Urothelium cell line (cell line): ENCODE measurements at places on chromosomes 2 and 18.
A peak's percentile ranks its signal among the peaks of the same experiment; 100 is the strongest.

GRCh38 chr2:232369126-232369951, 9.2 kb upstream of the ALPP start:
- DNase-seq, result no peak

- peak; percentile 62 for DNase-seq
These were observed 459.9 kb upstream of the CELF4 start for GRCh38 chr18:38025433-38026038.

GRCh38 chr18:73684647-73685046, 463.0 kb downstream of the FBXO15 start:
- DNase-seq, result no peak

GRCh38 chr2:166653185-166653813, 159.2 kb upstream of the SCN7A start:
- no peak for DNase-seq

- no peak for DNase-seq
These were observed 4.9 kb upstream of the GPC1 start for GRCh38 chr2:240430595-240430994.

DNA sequence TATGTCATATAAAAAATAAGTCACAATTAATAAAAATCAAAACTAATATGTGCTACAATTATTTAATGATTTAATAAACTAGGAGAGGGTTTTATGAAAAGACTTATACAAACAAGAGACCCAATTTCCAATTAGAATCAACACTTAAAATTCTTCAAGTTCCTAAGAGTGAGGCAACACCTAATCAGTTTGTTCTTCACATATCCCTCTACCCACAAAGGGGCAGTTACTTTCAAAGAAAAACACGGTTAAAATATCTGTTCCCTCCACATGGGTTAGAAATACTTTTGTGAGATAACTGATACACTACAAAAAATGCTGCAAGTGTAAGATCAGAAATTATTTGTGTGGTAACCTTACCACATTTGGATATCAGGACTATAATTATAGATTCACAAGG, 357.0 kb downstream of the ERBB4 start:
- no peak for DNase-seq

DNA sequence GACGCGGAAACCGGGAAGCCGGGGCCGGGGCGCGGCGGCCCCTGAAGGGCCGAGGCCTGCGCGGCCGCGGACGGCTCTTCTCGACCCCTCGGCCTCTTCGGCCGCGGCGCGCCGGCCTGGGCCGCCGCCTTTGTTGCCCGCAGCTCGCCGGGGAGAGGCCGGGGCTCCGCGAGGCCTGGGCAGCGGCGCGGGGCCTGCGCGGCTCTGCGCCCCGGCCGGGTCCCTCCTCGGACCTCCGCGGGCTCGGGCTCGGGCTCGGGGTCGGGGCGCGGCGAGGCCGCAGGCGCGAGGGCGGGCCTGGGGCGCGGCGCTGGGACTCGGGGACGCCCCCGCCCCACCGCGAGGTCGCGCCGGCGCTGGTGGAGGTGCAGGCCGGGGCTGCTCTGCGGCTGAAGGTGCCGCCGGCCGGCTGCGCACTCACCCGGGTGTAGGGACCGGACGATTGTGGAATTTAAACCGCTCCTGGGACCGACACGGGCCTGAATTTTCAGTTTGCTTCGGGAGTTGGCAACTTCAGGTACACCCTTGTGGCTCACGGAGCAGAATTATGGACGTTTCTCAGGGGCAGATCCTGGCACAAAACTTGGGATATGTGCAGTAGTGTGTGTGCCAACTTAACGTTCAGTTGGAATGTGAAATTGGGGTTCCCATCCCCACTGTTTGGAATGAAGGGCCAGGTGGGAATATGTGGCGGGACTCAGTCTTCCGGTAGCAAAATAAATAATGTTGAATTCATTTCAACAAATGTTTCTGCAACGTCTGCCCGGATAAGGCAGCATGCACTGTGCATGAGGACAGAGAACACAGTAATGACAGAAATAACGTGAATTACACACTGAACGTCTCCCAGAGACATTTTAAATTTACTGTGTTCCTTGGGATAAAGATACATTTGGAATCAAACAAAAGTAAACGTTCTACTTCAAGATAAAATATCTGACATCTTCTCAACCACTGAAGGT, 787 bp downstream of the SOCS6 start:
- peak; percentile 50 for DNase-seq

- no peak for DNase-seq
These were observed 27.5 kb upstream of the ALPP start for GRCh38 chr2:232350804-232351685.

DNA sequence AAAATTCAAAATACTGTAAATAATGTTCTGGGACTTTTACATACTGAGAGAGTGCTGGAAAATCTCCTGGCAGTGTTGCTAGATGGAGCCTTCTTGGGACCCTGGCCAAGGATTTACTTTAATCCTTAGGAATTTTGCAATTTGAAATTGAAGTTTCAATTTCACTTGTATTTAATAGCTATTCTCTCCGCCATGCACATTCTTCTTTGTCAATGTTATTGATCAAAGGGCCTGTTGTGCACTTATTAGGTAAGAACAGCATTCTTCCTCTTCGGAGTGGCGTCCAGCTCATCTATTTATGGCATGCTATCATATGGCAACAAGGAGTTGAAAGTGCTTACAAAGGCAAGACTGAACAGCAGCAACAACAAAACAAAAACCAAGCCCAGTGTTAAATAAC, 40.1 kb upstream of the SOS1 start:
- DNase-seq, result no peak

- no peak for DNase-seq
These were observed 3.6 kb upstream of the DTYMK start for GRCh38 chr2:241690202-241690717.

DNA sequence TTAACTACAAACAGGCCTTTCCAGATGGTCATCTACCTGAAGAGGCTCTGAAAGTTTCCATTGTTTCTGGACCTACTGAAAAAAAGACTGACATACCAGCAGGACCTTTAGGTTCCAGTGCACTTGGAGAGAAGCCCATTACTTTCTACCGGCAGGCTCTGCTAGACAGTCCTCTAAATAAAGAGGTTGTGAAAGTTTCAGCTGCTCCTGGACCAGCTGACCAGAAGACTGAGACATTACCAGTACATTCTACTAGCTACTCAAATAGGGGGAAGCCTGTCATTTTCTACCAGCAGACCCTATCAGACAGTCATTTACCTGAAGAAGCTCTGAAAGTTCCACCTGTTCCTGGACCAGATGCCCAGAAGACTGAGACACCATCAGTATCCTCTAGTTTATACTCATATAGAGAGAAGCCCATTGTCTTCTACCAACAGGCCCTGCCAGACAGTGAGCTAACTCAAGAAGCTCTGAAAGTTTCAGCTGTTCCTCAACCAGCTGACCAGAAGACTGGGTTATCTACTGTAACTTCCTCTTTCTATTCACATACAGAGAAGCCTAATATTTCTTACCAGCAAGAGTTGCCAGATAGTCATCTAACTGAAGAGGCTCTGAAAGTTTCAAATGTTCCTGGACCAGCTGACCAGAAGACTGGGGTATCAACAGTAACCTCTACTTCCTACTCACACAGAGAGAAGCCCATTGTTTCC, 65.8 kb downstream of the ALMS1 start:
- DNase-seq, result no peak

DNA sequence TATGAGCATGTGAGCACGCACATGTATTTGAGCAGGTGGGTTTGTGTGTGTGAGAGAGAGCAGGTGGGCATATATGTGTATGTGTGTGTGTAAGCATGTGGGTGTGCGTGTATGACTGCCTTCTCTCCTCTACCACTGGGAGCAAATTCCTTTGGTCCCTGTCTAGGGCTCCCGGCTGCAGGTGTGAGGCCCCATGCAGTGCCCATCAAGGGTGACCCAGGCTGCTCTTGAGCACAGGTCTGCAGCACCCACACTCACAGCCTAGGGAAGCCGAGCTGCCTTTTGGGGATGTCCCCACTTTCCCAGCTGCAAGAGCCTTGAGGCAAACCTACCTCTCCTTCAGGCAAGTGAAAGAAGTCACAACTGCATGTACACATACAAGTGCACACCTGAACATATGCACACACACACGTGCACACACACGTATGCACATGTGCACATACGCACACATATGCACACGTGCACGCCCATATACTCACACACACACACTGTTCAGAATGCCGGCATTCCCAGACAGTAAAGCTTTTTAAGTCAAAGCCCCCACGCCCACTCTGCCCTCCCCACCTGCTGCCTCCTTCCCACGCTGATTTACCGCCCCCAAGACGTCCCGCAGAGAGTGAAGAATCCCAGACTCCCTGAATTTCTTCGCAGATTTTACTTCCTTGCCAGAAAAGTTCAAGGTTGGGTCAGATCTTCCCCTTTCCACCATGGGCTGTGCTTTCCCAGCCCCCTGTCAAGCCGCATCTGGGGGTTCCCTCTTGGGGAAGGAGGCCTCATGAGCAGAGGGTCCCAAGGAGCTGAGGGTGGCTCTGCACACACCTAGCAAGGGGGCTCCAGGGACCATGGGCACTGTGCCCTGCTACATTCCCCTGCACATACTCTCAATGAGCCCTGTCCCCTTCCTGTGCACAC, 170.6 kb downstream of the TWIST2 start:
- DNase-seq, result no peak

DNA sequence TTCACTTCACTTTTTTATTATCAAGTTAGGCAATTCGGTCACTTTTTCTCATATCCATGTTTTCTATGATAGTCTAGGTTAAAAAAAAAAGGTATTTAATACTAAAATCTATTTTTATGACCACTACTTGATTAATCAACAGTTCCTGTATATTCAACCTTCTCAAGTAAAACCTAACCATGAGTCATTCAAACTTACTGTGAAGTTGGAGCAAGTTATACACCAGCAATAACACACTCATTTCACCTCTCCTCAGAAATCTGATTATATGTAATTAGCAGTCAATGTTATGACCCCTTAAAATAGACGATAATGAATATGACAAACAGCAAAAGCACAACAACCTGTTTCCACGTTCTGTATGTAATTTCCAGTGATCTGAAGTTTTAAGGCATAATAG, 35.0 kb upstream of the ADAM17 start:
- no peak for DNase-seq

DNA sequence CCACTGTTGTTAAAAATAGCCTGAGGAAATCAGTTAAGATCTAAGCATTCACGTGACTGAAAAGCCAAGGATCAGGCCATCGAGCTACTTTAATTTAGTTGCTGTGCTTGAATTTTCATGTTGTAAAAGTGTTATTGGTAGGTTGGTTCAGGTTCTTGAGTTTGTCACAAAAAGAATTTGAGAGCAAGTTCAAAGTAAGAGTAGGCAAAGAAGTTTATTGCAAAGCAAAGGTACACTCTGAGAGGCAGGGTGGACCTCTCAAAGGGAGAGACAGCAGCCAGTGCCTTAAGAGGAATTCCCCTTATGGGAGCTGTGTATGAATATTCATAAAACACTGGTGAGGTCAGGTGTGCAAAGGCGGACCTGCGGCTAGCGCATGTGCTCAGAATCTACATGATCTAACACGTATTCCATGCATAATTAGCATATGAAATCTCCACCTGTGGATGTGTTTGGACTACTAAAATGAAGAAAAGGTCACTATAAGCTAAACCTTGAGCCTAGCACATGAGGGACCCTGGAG, 236.5 kb downstream of the NDUFA10 start:
- no peak for DNase-seq

- no peak for DNase-seq
These were observed 59.7 kb upstream of the DNMT3A start for GRCh38 chr2:25401307-25402026.

DNA sequence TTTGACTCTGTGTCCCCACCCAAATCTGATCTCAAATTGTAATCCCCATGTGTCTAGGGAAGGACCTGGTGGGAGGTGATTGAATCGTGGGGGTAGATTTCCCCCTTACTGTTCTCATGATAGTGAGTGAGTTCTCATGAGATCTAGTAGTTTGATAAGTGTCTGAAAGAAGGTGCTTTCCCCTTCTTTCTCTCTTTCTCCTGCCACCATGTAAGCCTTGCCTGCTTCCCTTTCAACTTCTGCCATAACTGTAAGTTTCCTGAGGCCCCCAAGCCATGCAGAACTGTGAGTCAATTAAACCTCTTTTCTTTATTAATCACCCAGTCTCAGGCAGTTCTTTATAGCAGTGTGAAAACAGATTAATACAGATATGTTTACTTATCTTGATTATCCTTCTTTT, 266.5 kb upstream of the GYPC start:
- no peak for DNase-seq

DNA sequence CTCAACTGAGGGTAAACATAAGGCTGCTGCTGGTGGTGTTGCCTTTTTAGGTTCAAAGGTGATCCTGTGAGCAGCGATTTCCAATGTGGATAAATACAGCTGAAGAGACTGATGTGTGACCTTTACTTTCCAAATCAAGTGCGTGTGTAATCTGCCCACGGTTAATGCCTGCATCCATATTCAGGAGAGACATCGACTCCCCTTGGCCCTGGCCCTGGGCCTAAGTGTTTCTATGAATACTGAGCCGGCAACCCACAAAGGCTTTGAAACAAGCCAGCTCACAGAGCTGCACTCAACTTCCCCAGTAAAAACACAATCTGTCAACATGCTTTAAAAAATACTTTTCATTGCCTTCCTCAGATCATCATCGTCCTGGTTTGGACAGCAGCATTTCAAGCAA, 1026.6 kb downstream of the TMEM182 start:
- no peak for DNase-seq

DNA sequence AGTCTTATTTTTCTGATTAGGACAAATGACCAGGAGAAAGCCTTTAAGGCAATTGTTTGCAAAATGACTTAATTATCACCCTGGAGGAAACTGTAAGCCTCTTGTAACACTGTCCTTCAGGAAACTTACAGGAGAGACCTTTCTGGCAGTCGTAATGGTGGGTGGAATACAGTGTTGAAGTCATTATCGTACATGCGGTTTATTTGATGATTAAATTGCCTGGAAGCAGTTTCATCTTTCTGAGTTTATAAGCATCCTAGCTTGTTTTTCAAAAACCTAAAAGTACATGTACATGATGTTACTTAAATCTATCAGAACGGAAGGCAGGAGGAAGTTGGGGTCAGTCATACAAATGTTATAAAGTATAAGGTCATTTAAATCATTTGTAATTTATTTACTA, 86.2 kb upstream of the RAB27B start:
- DNase-seq, result no peak

DNA sequence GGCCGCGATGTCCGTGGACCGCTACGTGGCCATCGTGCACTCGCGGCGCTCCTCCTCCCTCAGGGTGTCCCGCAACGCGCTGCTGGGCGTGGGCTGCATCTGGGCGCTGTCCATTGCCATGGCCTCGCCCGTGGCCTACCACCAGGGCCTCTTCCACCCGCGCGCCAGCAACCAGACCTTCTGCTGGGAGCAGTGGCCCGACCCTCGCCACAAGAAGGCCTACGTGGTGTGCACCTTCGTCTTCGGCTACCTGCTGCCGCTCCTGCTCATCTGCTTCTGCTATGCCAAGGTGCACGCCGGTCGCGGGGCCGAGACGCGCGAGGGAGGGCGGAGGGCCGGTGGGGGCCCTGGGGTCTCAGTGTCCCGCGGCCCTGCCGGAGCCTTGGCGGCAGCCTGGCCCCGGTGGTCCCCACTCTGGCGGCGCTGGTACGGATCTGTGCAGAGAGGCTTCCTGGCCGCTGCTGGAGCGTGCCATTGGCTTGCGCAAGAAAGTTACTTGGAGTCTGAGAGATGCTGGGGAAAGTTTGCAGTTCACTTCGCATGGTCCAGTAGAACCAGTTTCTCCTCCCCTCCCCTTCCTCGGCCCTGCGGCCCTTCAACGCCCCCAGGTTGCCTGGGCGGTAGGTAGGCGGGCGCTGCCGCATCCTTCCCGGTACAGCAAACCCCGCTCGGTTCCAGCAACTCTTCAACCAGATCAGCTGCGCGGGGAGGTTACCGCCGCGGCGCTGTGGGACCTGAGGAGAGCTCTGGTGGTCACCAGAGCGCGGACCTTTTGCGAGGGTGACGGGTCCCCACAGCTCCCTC, 1.5 kb downstream of the GALR1 start:
- no peak for DNase-seq
